ENCODE measurements at places on chromosomes 11 and 22. TPM values are rescaled to one million over a fixed set of nuclear protein-coding genes. Genes with fewer than 3 reads are reported as not detected.

Gene PNPLA5
- total RNA-seq = not detected

Gene UPK3A
- 103 TPM for total RNA-seq

GRCh38 chr11:62787005-62787759 is at the start of gene TMEM179B:
Gene TMEM179B, plus strand, starts transcription at chr11:62787402. Its CDS starts 30 bp downstream, at chr11:62787432.
- no peaks in the 10 kb centered on the region for H3K27me3 ChIP-seq
- peaks cover 9% of the 10 kb centered on the region for H3K36me3 ChIP-seq
- peak within 1 kb of the TSS; percentile 94 for H3K27ac ChIP-seq
- peak within 1 kb of the TSS; percentile 93 for H3K4me3 ChIP-seq
- peaks cover 20% of the 10 kb centered on the region for H3K4me1 ChIP-seq

- H3K4me3 ChIP-seq = no peak overlapping the region
Observed at GRCh38 chr11:41872426-41872825, 413.0 kb upstream of the LRRC4C start.

Gene ANGPTL5
- total RNA-seq = 0.57 TPM

- no peaks in the 10 kb centered on the region for H3K36me3 ChIP-seq
- H3K4me1 ChIP-seq = peaks cover 10% of the 10 kb centered on the region
- DNase-seq = no peak
- no peaks in the 10 kb centered on the region for H3K27me3 ChIP-seq
Observed at GRCh38 chr11:72724021-72724551, 28.1 kb downstream of the ARAP1 start.

DNA sequence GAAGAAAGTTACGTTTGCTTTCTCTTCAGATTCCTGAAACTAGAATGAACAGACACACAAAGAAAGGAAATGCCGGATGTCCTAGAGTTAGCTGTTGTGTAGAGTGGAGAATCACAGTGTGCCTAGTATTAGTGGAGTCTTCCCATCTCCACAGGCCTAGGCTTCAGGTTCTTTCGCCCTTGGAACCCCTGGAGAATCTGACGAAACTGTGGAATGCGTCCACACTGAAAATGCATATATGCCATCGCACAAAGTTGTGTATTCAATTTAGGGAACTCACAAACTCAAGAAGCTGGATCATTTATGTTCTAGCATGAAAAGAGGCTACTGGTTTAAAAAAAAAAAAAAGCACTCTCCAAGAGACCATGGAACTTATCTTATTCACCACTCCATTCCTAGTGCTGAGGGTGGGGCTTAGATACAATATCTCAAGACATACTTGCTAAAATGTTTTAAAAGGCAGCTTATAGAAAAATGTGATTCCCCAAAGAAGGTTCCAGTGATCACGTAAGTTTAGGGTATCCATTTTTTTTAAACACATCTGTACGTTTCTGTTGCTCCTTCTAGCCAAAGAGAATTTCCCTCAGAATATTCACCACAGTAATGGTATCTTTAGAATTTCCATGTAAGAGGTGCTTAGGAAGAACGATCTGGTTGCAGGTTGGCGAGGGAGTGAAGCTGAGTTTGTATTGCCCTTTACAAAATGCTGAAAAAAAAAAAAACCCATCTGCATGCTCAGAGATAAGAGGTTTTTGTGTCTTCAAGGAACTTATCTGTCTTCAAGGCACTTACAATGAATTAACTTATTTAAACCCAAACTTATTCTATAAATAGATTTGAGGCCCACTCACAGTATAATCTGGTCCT is 20.0 kb downstream of the MAML2 start:
- no peaks in the 10 kb centered on the region for H3K36me3 ChIP-seq
- H3K27ac ChIP-seq = no peak overlapping the region
- H3K4me1 ChIP-seq = no peaks in the 10 kb centered on the region
- no peak for DNase-seq
- no peak overlapping the region for H3K4me3 ChIP-seq

DNA sequence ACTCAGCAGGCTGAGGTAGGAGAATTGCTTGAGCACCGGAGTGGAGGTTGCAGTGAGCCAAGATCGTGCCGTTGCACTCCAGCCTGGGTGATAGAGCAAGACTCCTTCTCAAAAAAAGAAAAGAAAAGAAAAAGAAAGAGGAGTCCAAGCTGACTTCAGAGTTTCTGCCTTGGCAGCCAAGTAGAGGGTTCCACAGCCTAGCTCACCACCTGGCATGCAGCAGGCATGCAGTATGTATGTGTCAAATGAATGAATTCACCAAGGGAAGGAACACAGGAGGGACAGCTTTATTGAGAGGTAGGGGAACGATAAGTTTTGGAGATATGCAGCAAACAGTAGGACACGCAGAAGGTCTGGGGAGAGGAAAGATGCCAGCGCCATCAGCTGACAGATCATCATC is 230.4 kb downstream of the BUD13 start:
- no peak for DNase-seq
- no peak overlapping the region for H3K27ac ChIP-seq
- H3K36me3 ChIP-seq = no peaks in the 10 kb centered on the region
- H3K4me1 ChIP-seq = no peaks in the 10 kb centered on the region

GRCh38 chr11:7422544-7423331 is 62.6 kb upstream of the OLFML1 start:
- H3K27me3 ChIP-seq = no peaks in the 10 kb centered on the region
- no peaks in the 10 kb centered on the region for H3K36me3 ChIP-seq
- H3K4me3 ChIP-seq = no peak overlapping the region
- no peaks in the 10 kb centered on the region for H3K4me1 ChIP-seq
- no peak overlapping the region for H3K27ac ChIP-seq

- H3K4me3 ChIP-seq = no peak overlapping the region
- no peaks in the 10 kb centered on the region for H3K27me3 ChIP-seq
- DNase-seq = no peak
- H3K36me3 ChIP-seq = no peaks in the 10 kb centered on the region
- no peak overlapping the region for H3K27ac ChIP-seq
Observed at GRCh38 chr22:48605856-48606481, 1221.7 kb downstream of the BRD1 start.

GRCh38 chr11:117519170-117519569 is 191.5 kb downstream of the CEP164 start:
- no peak for DNase-seq
- no peaks in the 10 kb centered on the region for H3K36me3 ChIP-seq
- H3K4me1 ChIP-seq = no peaks in the 10 kb centered on the region
- H3K4me3 ChIP-seq = no peak overlapping the region
- H3K27ac ChIP-seq = no peak overlapping the region
- H3K27me3 ChIP-seq = no peaks in the 10 kb centered on the region

GRCh38 chr22:37162221-37163095 is 12.7 kb upstream of the IL2RB start:
- H3K27me3 ChIP-seq = no peaks in the 10 kb centered on the region
- no peak for DNase-seq

GRCh38 chr11:15875943-15876342 is 480.4 kb downstream of the SOX6 start:
- no peak for DNase-seq
- no peaks in the 10 kb centered on the region for H3K4me1 ChIP-seq
- H3K27me3 ChIP-seq = no peaks in the 10 kb centered on the region
- no peaks in the 10 kb centered on the region for H3K36me3 ChIP-seq

GRCh38 chr11:79087238-79087960 is 353.4 kb downstream of the TENM4 start:
- H3K27me3 ChIP-seq = no peaks in the 10 kb centered on the region
- H3K4me1 ChIP-seq = no peaks in the 10 kb centered on the region
- DNase-seq = peak; percentile 8
- H3K4me3 ChIP-seq = no peak overlapping the region
- no peak overlapping the region for H3K27ac ChIP-seq

DNA sequence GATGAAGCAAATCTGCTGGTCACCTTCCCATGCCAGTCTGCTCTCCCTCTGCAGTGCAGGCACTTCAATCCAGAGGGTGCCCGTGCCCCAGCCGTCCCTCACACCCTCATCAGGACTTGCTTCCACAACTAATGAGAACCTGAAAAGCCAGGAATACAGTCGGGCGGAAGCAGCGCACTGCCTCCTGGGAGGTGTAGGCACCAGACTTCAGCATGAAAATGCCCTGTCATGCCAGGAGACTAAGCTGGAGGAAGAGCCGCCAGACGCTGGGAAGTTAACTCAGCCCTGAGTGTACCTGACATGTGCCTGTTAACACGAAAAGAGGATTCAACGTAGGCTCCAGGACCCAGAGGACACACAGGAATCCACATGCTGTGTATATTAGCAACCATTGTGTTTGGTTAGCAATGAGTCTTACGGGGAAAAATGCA is 40.1 kb upstream of the FLI1 start:
- H3K27me3 ChIP-seq = no peaks in the 10 kb centered on the region
- no peak overlapping the region for H3K27ac ChIP-seq
- no peak overlapping the region for H3K4me3 ChIP-seq
- no peaks in the 10 kb centered on the region for H3K36me3 ChIP-seq

- no peaks in the 10 kb centered on the region for H3K4me1 ChIP-seq
- DNase-seq = peak; percentile 53
- no peak overlapping the region for H3K4me3 ChIP-seq
- H3K36me3 ChIP-seq = no peaks in the 10 kb centered on the region
Observed at GRCh38 chr11:119533921-119534736, 111.2 kb upstream of the THY1 start.

Gene GTSE1
- 4.8 TPM for total RNA-seq

Gene CCDC81
- 1.2 TPM for total RNA-seq

- no peaks in the 10 kb centered on the region for H3K36me3 ChIP-seq
- no peaks in the 10 kb centered on the region for H3K27me3 ChIP-seq
- no peak overlapping the region for H3K27ac ChIP-seq
- DNase-seq = no peak
- no peaks in the 10 kb centered on the region for H3K4me1 ChIP-seq
Observed at GRCh38 chr11:1493650-1494244, 7.2 kb upstream of the MOB2 start.

Gene OR51B4
- total RNA-seq = not detected

DNA sequence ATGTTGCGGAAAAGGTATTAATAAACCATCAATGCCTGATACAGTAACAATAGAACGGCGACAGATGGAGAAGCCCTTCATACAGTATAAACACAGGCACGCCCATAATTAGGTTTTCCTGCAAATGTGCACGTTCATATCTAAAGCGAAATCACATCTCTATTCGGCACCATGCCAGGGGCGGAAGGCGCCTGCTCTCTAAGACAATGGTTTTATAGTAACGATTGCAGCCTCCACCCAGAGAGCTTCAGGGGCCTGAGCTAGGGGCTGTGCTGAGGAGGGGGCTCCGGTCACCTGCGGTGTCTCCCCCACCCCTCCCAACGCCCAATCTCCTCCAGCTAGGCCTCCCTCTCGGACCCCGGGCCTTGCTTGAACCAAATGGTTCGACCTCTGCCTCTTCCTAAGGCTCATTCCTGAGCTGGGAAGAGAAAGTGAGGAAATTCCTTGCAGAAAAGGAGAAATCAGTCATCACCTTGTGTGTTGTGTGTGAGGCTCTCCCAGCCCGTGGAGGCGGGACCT is 9.6 kb downstream of the KRTAP5-5 start:
- no peaks in the 10 kb centered on the region for H3K36me3 ChIP-seq
- no peak overlapping the region for H3K27ac ChIP-seq
- no peak for DNase-seq
- H3K4me1 ChIP-seq = no peaks in the 10 kb centered on the region
- H3K27me3 ChIP-seq = no peaks in the 10 kb centered on the region

Gene FXYD2
- 0.87 TPM for total RNA-seq

- no peak overlapping the region for H3K4me3 ChIP-seq
- H3K27ac ChIP-seq = no peak overlapping the region
- DNase-seq = no peak
- H3K27me3 ChIP-seq = no peaks in the 10 kb centered on the region
Observed at GRCh38 chr11:8790968-8791367, 108.4 kb downstream of the RPL27A start.

Gene PDGFD
- total RNA-seq = 12.6 TPM

Gene DDX10
- total RNA-seq = 18.5 TPM

Gene MCHR1
- total RNA-seq = 0.45 TPM

DNA sequence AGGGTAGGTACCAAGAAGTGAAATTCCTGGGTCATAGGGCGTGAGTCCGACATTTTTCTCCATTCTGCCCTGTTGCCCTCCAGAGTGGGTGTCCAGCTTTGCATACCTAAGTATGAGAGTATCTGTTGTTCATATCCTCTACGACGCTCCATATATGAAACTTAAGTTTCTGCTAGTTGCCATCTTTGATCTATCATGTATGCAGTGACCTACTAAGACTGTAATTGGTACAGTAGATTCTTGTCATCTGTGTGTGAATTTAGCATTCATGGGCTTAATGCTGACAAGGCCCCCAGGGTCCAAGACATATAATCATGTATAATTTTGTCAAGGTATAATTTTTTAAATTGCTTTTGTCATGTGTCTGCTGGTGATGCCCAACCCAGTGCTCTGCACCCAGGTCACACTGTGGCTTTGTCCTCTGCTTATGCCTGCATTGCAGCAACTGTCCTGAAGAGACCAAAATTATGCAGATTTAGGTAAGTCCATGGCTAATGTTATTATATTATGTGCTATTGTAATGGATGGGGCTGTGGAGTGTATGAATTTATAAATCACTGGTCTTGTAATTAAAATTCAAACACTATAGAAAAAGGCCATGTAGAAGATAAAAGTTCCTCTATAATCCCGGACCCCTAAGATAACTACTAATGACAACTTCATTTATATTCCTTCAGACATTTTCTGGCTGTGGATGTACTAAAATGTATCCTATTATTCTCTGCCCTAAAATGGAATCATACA is 12.2 kb downstream of the NEAT1 start:
- no peak overlapping the region for H3K4me3 ChIP-seq
- peak overlapping the region; percentile 100 for H3K27ac ChIP-seq
- H3K36me3 ChIP-seq = no peaks in the 10 kb centered on the region
- no peaks in the 10 kb centered on the region for H3K27me3 ChIP-seq
- DNase-seq = no peak
- H3K4me1 ChIP-seq = no peaks in the 10 kb centered on the region

Gene FOLH1
- 43.9 TPM for total RNA-seq

DNA sequence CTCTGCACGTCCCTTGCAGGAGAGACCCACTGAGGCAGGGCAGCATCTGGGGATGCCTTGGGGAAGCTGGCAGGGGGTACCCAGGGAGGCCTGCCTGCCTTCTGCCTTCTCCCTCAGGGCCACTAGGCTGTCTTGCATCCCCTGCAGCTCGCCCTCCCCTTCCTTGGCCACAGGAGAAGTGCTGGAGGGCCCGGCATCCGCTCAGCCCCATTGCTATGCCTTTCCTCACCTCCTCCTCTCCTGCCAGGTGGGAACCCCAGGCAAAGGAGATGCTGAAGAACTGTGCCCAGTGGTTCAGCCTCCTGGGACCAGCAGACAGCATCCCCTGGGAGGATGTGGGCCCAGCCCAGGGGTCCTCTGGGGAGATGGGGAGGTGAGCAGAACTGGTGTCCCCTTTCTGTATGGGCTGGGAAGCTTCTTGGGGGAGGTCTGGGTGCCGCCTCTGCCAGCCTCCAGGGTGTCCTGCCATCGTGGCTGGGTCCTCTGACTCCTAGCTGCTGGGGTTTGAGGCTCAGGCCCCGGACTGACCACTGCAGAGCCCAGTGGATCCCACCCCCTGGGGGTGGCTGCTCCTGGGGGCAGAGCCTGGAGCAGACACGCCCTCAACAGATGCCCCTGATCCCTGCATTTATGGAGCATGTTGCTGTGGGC is 20.6 kb downstream of the MRGPRG start:
- H3K27me3 ChIP-seq = peaks cover 6% of the 10 kb centered on the region
- H3K36me3 ChIP-seq = no peaks in the 10 kb centered on the region
- no peak for DNase-seq
- H3K27ac ChIP-seq = no peak overlapping the region
